ENCODE measurements at places on chromosomes 12 and 14.

DNA sequence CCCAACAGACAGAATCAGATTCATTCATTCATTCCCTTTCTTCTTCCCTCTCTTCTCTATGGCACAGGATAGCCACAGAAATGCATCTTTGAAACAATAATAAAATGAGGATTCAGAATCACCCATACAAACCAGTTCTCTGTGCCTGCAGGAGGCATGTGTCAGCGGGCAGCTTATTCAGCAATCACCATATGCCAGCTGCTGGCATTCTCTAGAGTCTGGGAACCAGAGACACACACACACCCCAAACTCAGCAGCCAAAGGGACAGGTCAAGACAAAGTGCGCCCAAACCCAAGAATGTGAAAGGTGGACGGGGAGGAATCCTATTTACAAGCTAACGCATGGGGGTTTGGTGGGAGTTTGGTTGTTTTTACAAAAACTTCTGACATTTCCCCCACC is 14.1 kb downstream of the ARF3 start:
- DNase-seq = no peak

GRCh38 chr12:62712681-62713573 is 222.0 kb downstream of the PPM1H start:
- DNase-seq = no peak

DNA sequence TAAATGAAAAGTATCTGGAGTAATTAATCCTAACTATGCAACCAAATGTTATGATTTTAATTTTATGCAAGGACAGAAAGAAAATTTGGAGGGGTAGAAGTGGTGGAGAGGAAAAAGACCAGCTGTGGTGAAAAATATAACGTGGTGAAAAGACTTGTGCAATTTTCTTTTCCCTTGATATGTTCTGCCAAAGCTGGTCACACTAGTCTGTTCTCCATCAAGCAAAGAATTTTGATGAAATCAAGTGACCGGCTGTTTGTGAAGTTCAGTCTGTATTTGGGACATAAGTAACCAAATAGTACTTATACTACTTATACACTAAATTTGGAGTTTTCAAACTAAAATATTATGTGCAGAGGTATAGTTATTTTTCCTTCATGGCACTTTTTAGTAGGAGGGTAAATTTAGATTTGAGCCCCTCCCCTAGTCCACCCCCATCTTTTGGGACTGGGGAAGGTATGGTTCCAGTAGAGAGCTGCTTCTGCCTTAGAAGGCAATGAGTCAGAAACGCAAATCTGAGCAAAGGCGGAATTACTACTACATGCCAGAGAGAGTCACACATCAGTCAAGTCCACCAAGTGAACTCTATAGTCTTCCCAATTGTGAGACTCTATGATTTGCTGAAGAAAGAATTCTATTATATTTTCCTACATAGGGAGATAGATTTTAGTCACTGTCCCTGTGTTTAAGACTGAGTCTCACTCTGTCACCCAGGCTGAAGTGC is 229.7 kb downstream of the SLC25A21 start:
- no peak for DNase-seq

GRCh38 chr12:114254998-114255397 is 150.9 kb downstream of the TBX5 start:
- DNase-seq = no peak

- no peak for DNase-seq
These were observed 254.0 kb upstream of the USP15 start for GRCh38 chr12:62006076-62006732.

- no peak for DNase-seq
These were observed 140.2 kb downstream of the NUAK1 start for GRCh38 chr12:105998561-105998960.

GRCh38 chr14:63039866-63040265 is 5.4 kb downstream of the KCNH5 start:
- DNase-seq = no peak

DNA sequence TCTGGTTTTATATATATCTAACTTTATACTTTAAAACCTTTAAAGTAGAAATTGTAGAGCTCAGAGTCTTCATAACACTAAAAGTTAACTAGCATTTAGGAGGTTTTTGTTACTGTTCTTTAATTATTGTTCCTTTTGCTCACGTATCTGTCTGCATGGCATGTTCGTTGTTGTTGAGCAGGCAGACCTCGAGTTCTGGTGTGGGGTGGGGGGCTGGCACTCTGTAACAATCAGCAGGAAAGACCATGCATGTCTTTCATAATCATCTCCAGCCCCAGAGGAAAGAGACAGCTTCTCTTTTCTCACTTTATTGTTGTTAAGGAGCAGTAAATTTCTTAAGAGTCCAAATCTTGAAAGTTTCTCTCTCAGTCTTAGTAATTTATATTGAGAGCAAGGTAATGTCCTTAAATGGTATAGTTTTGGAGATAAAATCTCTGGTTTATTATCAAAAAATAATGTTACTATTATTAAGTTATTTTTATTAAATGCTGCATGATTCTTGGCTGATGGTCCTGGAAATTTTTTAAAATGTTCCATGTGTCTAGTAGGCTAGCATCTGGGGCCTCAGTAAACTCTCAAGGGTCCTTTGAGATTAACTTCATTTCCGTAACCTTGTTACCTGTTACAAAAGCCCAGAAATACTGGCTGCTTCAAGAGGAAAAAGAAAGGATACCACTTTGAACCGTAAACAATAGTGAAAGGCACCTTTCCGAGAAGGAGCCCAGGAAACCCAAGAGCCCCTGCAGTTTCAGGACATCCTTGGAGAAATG is 30.3 kb downstream of the CKB start:
- no peak for DNase-seq

DNA sequence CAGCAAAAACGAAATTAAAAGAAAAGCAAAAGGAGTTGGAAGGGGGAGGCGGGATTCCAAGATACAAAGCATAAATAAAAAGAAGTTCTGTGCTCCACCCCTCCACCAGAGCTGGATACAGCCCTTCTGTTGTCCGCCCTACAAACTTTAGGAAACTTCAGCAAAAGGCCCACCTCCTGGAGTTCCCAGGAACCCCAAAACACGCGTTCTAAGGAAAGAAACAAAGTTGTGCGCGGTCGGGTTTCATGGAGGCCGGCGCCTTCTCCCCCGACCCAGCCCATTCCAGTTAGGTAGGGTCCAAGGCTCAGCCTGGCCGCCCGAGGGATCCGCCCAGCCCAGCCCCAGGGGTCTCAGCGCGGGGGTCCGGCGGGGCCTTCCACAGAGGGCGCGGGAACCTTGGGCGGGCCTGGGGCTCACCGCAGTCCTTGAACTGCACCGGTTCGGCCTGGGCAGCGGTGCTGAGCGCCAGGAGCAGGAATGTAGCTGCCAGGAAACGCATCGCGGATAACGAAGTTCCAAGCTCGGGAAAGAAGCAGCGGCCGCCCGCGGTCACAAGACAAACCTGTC is at the start of gene NPC2:
NPC2 (minus strand) TSS at position 530 of the 567 bp plus-strand sequence; CDS start at position 499, 31 bp downstream.
- no peak for DNase-seq

DNA sequence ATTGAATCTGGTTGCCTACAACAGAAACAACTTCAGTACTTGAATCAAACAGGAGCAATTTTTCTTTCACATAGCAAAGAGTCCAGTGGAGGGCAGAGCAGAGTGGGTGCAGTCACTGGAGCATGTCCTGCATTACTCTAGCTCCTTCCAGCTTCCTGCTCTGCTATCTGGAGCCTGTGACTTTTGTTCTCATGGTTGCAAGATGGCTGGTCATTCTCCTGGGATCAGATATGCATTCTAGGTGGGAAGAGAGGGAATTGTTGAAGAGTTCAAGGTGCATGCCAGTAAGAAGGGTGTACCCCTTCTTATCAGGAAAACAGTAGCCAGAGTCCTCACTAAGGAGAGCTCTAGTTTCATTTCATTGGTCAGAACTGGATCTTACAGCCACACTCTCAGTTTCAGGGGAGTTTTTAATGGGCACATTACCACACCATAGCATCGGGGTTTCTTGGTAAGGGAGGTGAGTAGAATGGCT is 8.0 kb downstream of the IFT43 start:
- peak; percentile 13 for DNase-seq

- no peak for DNase-seq
These were observed 78.1 kb upstream of the NOS1 start for GRCh38 chr12:117439531-117440001.

DNA sequence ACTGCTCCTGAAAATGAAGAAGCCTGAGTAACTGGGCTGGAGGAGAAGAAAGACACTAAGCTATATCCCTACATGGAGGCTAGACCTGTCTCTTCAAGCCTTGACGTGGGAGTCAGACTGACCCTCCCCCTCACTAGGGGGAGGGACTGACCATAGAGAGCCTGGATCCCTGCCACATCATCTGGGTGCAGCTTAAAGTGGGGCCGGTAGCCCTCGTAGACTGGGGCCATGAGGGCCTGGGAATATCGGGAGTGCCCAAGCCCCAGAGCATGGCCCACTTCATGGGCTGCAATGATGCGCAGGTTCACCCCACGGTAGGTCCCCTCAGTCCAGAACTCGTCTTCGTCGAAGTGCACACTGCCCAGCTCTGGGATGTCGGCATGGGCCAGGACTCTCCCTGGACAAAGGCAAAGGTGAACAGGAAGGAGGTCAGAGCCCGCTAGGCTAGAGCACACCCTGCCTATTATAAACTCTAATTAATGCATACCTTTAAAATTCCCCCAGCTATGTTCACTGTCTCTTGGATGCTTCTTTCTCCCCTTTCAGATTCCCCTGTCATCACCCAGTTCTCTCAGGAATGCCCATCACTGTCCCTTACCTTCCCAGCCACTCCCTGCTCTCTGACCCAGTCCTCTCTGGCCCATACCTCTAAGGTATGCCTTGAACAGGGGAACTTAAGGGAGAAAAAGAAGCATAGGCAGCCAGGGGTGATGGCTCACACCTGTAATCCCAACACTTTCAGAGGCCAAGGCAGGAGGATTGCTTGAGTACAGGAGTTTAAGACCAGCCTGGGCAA is 3.2 kb downstream of the MMP19 start:
- no peak for DNase-seq

DNA sequence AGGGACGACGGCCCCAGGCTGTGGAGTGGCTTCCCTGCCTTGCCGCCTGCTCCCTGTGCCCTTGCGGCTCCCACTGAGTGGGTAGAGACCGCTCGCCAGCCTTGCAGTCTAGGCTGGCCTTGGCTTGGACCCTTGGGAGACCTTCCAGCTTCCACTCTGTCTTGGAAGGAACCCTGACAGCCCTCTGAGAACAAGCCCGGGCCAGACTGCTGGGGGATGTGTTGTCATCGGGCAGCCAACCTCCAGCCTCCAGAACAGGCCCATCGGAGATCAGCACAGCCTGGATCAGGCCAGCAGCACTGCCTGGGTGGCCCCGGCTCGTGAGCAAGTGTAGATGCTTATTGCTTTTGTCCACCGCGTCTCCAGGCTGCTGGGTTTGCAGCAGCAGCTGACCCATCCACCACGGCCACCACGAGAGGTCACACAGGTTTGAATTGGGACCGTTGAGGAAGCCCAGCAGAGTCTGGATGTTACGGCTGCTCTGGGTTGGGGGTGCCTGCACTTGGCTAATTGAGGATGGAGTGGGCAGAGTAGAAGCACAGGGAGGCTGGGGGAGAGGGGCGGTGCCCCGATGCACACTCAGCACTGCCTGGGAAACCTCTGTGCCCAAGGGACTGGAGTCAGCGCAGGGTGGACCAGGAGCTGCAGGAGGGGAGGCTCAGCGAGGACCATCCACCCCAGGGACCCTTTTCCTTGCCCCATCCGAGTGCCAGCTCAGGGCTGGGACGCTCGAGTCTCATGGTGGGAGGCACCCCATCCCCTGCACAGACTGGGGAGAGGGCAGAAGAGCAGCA is 55.5 kb downstream of the NOC4L start:
- DNase-seq = no peak

GRCh38 chr12:105961821-105962671 is 176.7 kb downstream of the NUAK1 start:
- peak; percentile 29 for DNase-seq

- no peak for DNase-seq
These were observed 6.5 kb upstream of the ATP23 start for GRCh38 chr12:57934819-57935218.

DNA sequence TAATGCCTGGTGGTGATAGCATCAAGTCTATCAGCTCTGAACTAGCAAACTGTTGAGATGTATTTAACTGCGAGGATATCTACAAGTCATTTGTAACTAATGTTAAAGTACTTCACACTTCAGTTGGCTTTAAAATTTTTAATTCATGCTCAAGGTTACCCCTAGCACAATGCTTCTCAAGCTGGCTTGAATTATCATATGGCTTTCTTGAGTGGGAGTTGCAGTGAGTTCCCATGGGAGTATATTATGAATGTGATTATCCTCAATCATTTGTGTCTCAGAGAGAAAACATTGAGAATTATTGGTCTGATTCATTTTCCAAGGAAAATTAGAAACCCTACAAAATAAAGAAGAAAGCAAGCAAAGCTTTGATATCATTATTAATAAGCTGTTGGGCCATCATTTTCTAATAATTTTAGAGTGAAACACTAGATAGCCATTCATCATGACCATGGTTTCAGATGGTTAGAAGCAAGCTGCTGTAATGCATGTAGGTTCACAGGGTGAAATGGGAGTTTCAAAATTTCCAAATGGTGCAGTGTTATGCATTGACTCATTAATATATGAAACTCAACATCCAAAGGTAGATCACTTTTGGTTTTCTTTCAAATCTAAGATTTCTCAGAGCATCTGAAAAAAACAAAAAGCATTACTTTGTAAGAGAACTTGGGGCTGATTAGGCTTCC is 11.8 kb upstream of the KRAS start:
- DNase-seq = no peak

- peak; percentile 93 for DNase-seq
These were observed 15.7 kb downstream of the TBX3 start for GRCh38 chr12:114668151-114668885.

GRCh38 chr14:36818794-36819384 is 157.2 kb downstream of the PAX9 start:
- no peak for DNase-seq

DNA sequence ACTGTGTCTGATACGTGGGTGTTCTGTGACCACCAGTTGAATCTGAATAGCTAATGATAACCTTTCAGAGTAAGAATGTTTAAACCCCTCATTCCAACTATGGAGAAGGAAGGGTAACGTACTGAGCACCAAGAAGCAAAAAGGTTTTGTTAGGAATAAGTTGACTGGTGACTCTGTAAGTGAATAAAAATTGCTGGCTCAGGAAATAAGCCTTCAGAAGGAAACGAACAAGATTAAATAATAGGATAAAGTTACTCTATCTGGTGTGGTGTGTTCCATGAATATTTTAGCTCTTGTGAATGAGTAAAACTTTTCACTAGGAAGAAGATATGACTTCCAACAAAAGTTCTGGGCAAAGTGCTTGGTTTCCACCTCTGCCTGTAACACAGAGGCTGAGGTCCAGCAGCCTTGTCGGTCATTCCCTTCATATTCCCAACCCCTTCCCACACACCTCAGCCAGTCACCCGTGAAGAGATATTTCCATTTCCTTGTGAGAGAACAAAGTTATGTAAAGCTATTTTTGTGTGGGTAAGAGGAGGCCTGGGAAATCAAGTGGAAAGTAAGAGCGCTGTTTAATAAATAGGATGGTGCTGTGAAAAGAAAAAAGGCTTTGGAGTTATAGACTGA is 47.1 kb downstream of the ARF6 start:
- DNase-seq = no peak

DNA sequence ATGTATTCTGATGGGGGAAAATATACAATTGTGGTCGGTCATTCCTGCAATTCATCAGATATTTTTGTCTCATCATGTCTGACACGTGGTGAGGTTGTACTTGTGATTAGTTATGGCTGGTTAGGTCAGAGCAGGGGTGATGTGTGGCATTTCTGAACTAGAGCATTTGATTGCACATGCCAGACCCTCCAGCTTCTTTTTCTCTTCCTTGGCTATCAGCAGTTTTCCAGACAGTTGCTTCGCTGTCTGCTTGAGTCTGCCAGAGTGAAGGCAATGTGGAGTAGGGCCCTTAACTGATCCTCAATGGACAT is 25.9 kb downstream of the TMEM117 start:
- no peak for DNase-seq

Measured in DMS79 (cell line).